ENCODE measurements at places on chromosomes 1 and 21.

DNA sequence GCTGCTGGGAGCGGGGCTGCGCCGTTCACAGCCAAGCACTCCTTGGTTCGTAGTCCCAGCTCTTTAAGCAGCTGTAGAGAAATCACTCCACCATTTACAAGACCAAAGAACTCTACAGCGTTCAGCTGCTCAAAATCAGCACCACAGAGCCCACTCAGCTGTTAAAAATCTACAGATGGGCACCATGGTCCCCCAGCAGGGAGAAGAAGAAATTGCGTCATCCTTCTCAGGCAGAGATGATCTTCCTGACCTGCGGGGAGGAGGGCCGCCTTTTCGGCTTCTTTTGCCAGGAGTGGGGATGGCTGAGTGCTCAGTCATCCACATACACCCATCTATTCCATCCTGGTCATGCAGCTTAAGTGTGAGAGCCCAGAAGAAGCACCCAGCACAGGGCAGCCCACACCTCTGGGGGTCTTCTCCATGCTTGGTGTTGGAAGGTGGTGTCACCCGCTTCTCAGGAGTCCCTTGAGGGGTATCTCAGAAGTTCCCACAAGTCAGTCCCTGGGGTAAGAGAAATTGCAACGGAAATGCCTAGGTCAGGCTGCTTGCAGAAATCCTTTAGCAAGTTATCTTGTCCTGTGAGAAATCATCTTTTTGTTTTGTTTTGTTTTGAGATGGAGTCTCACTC is 163.8 kb downstream of the NPHP4 start:
- no peak for DNase-seq

DNA sequence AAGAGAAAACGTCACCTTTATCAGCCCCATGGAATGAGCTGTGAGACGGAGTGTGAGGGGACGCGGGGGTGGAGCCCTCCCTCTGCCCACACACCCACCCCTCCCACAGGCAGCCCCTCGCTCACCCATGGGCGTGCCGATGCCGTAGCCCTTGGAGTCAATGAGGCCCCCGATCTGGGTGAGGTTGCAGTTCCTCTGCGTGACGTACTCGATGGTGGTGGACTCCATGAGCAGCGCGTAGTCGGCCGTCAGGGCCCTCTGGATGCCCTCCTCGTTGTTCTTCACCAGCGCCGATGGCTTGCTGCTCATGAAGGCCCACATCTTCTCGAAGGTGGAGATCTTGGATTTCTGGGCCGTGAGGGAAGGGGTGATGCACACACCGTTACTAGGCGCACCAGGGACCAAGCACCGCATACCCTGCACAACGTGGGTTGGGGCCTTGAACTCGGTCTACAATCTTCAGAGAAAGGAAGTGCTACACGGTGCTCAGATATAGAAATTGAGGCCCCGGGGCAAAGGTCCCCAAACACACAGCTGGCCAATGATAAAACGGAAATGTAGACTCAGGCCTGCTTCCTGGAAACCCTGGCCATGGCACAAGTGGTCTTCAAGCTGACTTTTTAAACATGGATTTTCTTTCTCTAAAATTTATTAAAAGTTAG is 228.2 kb downstream of the GRIK3 start:
- no peak for DNase-seq

- DNase-seq = no peak
Measured at GRCh38 chr1:246292571-246292970, 214.5 kb downstream of the SMYD3 start.

- no peak for DNase-seq
Measured at GRCh38 chr1:116855773-116856201, 53.9 kb upstream of the PTGFRN start.

DNA sequence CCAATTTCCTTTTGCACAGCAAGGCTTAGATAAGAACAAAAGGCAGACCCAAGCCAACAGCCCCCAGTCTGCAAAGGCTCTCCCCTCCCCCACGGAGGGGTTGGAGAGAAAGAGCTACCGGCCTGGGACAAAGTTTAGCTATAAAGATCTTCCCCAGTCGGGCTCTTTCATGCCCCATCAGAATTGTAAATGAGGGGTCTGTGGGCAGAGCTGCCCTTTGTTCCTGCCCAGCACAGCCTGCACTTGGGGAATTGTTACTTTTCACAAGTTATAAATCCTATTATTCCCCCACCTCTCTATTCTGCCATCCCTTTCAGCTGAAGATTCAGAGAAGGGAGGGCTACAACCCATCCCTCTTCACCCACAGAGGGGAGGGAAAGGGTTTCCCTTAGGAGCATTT is 3.5 kb downstream of the MYCL start:
- DNase-seq = no peak

- no peak for DNase-seq
Measured at GRCh38 chr1:208935517-208936187, 647.9 kb upstream of the CAMK1G start.

DNA sequence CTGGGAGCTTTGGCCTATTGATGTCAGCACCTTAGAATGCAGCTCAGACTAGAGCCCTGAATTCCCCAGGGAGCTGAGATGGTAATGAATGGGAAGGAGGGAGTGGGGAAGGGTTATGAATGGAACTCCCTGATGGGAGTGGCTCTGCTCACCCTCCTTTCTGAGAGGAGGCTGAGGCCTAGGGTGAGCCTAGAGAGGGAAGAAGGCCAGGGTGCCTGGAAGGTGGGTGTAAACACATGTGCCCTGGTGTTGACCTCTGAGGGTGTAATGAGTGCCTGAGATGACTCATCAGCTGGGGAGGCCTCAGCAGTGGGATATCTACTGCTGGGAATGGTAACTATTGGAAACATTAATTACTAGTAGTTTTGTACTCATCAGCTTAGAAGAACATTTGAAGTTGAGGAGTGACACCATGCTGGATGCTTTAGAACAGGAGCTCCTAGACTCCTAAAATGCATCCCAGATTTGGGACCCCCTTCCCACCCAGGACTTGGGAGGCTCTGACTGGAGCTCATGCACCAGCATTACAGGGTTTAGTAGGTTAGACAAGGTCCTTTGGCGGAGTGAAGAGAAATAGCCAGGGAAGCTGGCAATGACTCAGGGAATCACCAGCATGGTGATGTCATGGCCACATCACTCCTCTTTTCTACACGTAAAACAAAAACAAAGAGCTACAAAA is 16.0 kb upstream of the PIGV start:
- peak; percentile 49 for DNase-seq

- no peak for DNase-seq
Measured at GRCh38 chr1:5961601-5962000, 30.6 kb downstream of the NPHP4 start.

- DNase-seq = no peak
Measured at GRCh38 chr1:8170059-8170835, 144.1 kb upstream of the ERRFI1 start.

DNA sequence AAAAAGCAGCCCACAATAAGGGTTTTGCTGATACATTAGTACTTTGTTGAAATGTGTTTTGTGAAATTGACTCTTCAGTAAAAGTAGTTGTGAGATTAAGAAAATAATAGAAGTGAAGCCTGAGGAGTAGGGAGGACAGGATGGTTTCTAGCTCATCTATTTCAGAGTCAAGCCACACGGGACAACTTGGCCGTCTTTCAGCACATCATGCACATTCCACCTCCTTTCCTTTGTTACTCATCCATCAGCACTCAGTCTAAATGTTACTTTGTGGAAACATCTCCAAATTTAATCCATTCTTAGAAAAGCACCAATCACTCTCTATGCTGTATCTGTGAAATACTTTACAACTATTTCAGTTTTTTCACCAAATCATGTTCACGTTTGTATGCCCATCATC is 223.3 kb downstream of the FGGY start:
- no peak for DNase-seq

- DNase-seq = peak; percentile 2
Measured at GRCh38 chr1:111032295-111032897, 68.7 kb upstream of the LRIF1 start.

DNA sequence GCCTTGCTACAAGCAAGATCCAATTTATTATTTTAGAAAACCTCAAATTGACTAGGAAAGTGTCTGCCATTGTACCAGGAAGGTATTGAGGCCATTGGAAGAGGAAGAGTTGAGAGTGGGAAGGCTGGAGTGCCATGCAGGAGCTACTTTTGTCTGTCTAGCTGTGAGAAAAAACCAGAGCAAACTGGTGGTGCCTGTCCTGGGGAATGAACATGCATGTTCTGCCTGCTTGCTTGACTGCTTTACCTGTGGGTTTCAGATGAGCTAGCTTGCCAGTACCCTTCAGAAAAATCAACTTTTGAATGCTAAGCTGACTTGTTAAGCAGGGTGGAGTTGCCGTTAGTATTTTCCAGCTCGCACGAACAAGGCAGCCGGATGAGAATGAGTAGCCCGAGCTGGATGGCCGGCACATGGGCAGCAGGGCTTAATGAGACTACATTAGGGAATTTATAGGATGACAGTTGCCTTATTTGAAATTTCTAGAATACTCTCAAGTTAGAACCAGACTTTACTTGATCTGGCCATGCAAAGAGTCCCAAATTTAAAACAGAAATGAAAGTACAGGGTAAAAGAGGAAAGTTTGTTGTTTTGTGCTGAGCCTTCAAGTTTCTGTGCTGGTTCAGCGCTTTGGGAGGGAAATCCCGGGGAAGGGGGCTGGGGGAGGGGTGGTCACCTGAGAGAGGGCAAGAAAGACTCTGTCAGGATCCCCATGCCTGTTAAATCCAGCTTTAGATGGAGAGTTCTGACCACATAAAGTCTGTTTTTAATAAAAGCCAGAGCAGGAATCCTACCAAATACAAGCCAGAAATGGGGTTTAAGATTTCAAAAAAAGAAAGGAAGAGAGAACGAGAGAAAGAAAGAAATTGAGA is 29.6 kb upstream of the C1orf105 start:
- no peak for DNase-seq

GRCh38 chr1:18794561-18794960 is 64.9 kb downstream of the TAS1R2 start:
- DNase-seq = no peak

DNA sequence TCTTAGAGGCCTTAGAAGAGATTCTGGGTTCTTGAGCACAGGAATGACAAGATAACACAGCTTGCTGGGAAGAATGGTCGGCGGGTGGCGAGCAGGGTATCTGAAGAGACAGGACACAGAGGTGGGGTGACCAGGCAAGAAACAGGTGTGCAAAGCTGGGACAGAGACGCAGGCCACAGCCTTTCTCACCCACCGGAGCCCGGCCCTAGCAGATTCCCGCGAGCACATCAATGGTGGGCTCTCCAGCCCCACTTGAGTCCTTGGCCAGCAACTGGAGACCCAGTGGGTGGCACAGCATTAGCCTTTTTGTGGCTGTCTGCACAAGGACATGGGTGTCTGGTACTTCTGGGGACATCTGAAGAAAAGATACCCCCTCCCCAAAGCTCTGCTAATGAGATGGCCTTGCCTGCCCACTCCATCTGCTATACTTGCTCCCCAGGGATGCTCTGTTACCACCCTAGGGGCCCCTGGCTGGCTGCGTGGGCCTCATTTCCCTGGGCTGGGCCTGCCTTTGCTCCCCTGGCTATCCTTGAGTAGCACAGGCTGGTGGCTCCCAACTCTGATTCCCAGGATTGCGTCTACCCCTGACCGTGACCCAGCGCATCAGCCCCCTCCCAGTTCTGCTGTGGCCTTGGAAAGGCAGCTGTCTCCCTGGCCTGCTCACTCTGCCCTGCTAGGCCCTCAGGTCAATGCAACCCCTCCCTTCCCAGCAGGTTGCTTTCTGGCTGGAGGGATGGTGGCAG is 127.2 kb upstream of the ADAR start:
- DNase-seq = no peak

DNA sequence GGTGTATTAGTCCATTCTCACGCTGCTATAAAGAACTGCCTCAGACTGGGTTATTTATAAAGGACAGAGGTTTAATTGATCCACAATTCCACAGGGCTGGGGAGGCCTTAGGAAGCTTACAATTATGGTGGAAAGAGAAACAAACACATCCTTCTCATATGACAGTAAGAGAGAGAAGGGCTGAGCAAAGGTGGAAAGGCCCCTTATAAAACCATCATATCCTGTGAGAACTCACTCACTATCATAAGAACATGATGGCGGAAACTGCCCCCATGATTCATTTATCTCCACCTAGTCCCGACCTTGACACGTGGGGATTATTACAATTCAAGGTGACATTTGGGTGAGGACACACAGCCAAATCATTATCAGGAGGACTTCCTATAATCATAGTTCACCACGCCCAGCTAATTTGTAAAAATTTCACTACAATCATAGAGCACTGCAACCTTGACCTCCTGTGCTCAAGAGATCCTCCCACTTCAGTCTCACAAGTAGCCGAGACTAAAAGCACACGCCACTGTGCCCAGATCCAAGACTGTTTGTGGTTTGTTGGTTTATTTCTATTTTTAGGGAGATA is 164.9 kb downstream of the RERE start:
- no peak for DNase-seq

DNA sequence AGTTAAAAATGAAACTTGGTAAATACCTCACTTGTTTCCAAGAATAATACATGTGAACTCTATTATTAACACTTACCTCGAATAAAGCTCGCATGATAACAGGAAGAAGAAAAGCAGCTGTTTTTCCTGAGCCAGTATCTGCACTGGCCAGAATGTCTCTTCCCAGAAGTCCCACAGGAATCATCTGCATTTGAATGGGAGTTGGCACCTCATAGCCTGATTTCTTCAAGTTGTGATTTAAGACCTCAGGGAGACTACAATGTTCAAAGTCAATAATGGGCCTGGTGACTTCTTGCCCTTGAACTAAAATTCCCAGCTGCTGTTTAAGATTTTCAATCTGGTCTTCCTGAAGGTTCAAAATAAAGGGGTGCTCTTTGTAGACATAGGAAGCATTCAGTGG is 3.8 kb downstream of the DDX59 start:
- no peak for DNase-seq

All from putamen (tissue), 1 donor.